NCI-H1930 (cell line): ENCODE measurements at places on chromosomes 7 and 10.

DNA sequence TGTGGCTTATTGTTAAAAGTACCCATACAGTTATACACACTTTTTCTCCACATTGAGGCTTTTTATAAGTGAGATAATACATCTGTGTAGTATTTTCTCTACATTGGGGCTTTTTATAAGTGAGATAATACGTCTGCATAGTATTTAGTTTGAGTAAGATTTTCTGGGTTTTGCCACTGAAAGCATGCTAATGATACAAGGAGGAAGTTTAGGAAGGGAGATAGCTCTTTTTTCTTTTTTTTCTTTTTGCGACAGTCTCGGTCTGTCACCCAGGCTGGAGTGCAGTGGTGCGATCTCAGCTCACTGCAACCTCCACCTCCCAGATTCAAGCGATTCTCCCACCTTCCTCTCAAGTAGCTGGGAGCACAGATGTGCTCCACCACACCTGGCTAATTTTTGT lies 13.3 kb downstream of the FAM107B start:
- DNase-seq = no peak

GRCh38 chr7:71904484-71904883 lies 507.7 kb downstream of the CALN1 start:
- no peak for DNase-seq

- DNase-seq = no peak
Measured at GRCh38 chr7:138821912-138822311, 23.9 kb upstream of the ATP6V0A4 start.

- peak; percentile 43 for DNase-seq
Measured at GRCh38 chr7:108497082-108497725, 28.7 kb downstream of the PNPLA8 start.

GRCh38 chr7:39898867-39899266 lies 51.2 kb upstream of the CDK13 start:
- DNase-seq = no peak

DNA sequence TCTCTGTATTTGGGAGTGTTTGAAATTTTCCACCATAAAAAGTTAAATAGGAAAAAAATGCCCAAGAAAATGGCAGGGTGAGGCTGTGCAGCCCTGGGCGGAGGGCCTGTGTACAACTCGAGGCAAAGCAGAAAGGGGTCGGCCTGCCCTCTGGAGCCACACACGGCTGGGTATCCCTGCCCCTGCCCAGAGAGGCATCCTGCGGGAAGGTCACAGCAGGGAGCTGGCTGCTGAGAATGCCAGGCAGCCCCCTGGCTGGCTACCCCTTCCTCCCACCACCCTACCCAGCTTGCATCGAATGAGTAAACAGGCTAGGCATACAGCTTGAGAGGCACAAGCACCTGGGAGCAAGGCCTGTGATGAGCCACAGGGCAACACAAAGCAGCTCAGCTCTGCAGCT lies 46.1 kb downstream of the CAMK2B start:
- no peak for DNase-seq

- peak; percentile 24 for DNase-seq
Measured at GRCh38 chr7:39540320-39540719, 25.9 kb upstream of the YAE1 start.

DNA sequence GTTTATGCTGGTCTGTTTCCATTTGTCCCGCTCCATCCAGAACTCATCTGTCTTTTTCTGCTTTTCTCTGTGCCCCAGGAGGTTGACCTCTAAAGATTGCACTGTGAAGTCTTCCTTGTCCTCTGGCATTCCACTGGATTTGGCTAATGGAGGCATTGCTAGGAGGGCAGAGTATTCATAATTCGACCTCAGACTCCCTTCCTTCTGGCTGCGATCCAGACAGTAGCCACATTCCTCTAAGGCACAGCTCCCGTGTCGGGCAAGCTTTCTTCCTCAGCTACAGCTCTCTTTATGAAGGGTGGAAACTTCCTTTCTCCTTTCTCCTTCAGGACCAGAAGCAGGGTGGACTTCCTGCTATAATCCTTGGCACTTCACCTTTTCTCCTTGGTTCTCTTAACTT lies 175.9 kb downstream of the BAMBI start:
- DNase-seq = no peak

- DNase-seq = no peak
Measured at GRCh38 chr7:54964136-54964535, 54.7 kb upstream of the EGFR start.

DNA sequence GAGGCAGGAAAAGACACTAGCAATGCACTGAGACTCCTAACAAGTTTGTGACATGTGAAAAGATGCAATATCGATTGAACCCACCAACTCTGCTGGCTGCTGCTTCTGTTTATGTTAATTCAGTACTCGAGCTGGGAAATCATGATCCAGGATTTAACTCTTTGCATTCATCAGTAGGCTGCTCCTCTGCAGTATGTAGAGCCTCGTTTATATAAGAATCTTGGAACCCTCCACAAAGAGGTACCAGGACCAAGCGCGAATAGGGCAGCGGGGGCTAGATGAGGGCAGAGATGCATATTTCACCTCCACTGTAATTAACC lies 7.8 kb downstream of the PRKAG2 start:
- DNase-seq = no peak

GRCh38 chr7:79897166-79897565 lies 237.5 kb upstream of the GNAI1 start:
- no peak for DNase-seq

DNA sequence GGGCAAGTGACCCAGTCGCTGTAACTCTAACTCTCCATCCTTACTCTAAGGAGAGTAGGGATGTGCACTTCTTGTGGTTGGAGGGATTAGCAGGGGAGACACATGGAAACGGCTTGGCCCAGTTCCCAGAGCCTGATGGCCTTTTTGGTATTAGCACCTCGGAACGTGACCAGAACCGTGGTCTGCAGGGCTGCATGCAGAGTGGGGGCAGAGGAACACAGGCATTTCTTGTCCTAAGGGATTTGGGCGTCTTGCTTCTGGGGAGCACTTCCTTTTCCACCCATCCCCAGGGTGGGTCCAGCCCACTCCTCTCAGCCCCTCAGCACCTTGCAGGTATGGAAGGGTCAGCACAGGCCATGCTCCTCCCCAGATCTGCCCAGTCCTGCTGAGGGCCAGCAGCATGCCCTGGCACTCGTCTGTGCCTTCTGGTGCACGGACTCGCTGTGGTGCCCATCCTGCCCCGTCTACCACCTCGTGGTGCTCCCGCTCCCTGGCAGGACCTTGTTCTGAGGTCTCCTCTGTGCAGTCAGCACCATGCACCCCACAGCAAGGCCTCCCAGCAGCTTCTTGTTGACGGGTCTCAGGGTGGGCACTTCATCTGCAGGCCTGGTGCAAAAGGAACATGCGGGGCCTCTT lies 109.6 kb downstream of the ACTR3B start:
- DNase-seq = no peak

- no peak for DNase-seq
Measured at GRCh38 chr10:79148452-79149344, 79.9 kb downstream of the ZMIZ1 start.

- DNase-seq = no peak
Measured at GRCh38 chr10:86100581-86101061, 266.0 kb downstream of the GRID1 start.

DNA sequence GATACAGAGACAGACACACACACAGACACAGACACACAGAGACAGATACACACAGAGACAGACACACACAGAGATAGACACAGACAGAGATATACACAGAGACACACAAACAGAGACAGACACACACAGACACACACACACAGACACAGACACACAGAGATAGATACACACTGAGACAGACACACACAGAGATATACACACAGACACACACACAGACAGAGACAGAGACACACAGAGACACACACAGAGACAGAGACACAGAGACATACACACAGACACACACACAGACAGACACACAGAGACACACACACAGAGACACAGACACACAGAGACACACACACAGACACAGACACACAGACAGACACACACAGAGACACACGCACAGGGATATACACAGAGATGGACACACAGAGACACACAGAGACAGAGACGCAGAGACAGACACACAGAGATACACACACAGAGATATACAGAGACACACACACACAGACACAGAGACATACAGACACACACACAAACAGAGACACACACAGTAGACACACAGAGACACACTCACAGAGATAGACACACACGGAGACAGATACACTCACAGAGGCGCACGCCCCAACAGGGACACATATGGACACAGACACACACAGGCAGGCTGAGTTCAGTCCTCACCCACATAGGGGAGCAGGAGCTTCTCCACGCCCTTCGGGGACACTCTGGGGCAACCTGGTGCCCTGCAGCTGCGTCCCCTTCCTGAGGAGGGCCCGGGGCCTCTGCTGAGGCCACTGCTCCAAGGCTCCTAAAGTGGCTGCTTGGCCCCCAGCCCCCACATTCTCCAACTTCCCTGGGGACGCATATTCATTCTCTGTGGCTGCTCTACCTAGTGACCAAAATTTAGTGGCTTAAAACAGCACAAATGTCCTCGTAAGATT lies 10.3 kb upstream of the PPP2R2D start:
- DNase-seq = no peak

- DNase-seq = no peak
Measured at GRCh38 chr7:31487071-31487470, 26.8 kb upstream of the ITPRID1 start.

DNA sequence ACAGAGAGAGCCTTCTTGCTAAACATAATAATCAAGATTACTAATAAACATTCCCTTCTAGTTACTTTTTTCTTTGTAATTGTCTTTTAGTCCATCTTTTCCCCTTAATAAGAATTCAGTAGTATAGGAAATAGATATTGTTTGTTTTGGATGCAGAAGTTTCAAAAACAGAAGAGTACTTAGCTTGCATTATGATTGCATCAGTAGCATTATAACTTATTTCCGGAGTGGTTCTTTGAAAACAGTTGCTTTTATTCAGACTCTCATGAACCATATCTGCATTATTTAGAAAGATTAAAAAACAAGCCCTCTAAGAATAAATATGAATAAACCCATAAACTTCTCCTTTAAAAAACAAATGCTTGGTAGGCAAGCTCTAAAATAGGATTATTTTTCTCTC lies 34.0 kb upstream of the DKK1 start:
- no peak for DNase-seq

GRCh38 chr7:72754312-72754711 lies 73.7 kb downstream of the TYW1B start:
- DNase-seq = no peak

GRCh38 chr7:636396-636795 lies 90.1 kb upstream of the DNAAF5 start:
- DNase-seq = no peak

- no peak for DNase-seq
Measured at GRCh38 chr7:81869670-81870069, 99.8 kb upstream of the HGF start.

- no peak for DNase-seq
Measured at GRCh38 chr7:108347616-108348015, 108.6 kb downstream of the NRCAM start.

- no peak for DNase-seq
Measured at GRCh38 chr7:7704867-7705266, 13.5 kb downstream of the RPA3 start.

DNA sequence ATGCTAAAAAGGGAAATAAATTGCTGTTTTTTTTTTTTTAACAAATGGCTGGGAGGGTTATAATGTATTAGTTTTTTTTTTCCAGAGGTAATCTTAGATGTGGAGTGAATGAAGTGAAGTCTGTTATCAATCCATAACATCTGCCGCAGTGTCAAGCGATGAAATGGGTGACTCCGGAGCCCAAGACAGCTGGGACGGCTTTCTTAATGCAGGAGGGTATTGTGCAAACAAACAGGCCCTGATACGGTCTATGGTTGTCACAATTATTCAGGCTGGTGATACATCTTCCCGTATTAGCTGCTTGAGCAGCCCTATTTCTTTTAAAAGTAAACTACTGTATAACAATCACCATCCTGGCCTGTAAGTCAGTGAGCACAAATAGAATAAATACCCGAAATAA lies 1231.2 kb downstream of the GATA3 start:
- DNase-seq = no peak

DNA sequence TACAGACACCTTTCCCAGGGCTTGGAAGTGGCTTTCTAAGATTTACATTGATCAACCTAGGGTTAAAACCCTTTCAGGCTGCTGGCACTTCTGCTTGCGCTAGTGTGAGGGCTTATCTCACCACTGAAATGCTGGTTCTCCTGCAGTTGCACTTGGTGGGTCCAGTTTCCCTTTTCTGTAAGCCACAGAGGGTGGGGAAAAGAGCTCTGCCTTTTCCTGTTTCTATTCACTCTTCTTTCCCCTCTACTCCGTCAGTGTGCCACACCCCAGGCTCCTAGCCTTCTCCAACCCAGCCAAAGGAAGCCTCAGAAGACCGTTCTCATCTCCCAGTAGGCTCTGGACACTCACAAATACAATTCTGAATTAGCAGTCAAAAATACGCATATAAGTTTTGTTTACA lies 19.0 kb upstream of the CAPZA2 start:
- DNase-seq = no peak

DNA sequence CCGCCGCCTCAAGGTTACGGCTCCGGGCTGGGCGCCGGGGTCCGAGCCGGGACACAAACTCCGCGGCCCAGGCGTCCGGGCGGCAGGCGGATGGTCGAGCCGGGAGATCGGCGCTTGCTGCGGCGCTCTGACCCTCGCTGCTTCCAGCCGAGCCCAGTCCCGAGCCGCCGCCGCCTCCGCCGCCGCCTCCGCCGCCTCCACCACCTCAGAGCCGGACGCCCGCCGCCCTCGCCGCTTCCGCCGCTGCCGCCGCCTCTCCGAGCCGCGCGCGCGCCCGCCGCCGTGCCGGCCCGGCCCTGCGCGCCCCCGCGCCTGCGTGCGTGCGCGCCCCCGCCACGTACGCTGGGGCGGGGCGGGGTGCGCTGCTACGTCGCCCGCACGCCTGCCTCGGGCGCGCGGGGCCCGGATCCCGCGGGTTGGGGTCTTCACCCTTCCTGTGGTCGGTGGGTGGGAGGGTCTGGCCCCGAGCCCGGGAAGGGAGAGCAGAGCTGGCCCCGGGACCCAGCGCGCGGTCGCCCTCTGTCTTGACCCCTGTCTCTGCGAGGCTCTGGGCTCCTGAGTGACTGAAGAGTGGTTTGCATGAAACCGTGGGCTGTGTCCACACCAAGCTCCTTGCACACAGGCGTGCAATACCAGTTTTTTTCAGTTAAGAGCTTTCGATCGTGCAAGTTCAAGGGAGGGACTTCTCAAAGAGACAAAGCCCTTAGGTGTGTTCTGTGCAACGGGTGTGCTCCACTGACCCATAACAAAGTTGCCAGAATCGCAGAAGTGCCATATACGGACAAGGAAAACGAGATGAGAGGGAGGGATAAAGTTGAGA lies at the start of gene SMURF1:
Gene SMURF1, minus strand, starts transcription at position 256 of the 820 bp plus-strand sequence. CDS start 328 bp downstream, outside the sequence.
- DNase-seq = peak; percentile 87

- no peak for DNase-seq
Measured at GRCh38 chr7:140927351-140927750, 2.6 kb upstream of the BRAF start.

- DNase-seq = no peak
Measured at GRCh38 chr7:129341212-129341611, 93.0 kb upstream of the STRIP2 start.
